Hypothalamus (tissue), 51 donors: ENCODE measurements at places on chromosomes 7 and 10.

DNA sequence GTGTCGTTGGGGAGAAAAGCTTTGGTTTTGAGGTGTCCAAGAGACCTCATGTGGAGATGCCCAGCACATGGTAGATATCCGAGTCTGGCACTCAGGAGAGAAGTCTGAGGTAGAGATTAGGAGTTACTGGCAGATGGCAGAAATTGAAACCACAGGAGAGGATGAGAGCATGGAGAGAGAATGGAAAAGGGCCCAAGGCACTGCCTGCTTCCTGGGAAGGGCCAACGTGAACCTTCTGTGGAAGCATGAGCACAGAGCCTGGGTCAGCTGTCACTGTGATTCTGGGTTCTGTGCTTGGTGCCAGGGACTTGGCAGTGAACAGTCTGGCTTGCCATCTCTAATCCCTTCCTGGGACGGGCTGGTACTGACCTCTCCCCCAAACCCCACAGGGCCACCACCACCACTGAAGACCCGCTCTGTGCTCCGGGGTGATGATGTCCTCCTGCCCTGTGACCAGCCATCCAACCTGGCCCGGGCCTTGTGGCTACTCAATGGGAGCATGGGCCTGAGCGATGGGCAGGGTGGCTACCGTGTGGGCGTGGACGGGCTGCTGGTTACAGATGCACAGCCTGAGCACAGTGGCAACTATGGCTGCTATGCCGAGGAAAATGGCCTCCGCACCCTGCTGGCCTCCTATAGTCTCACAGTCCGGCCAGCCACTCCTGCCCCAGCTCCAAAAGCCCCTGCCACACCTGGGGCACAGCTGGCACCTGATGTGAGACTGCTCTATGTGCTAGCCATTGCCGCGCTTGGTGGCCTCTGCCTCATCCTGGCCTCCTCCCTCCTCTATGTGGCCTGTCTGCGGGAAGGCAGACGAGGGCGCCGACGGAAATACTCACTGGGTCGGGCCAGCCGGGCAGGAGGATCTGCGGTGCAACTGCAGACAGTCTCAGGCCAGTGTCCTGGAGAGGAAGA is 4.1 kb downstream of the MRPL43 start:
- DNase-seq = no peak

- no peak for DNase-seq
Measured at GRCh38 chr10:11700539-11700938, 41.6 kb upstream of the ECHDC3 start.

DNA sequence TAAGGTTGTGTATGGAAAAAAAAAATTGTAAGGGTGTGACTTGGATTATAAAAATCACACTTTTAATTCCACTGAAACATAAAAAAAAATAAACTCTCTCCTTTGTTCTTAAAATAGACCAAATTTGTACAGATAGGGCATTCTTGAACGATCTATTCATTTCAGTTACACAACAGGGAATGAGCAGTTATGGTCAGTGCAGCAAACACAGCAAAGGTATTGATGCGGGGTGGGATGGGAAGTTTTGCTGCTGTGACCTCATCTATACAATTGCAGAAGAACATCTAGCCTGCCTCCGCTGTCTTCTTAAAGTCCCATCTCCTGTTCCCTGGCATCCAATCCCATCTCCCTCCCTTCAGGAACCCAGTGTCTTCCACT is 580.2 kb downstream of the SUGCT start:
- DNase-seq = no peak

DNA sequence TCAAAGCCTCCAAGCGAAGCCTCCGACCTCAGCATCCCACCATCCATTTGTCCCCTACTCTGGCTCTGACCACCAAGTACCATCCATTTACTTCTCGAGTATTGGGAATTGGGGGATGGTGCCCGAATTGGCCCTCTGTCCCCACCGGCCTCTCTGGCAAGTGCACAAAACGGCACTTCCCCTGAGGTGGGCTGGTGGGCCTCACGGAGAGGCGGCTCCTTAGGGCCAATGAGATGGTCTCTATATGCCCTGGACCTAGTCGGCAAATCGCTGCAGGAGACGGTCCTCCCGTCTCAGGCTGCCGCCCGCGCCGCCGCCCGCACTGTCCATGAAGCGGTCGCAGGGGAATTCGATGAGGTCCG is 2.8 kb downstream of the TRIL start:
- no peak for DNase-seq

- DNase-seq = no peak
Measured at GRCh38 chr10:8874972-8875371, 820.5 kb downstream of the GATA3 start.
